ENCODE measurements at places on chromosomes 16 and 17.

GRCh38 chr16:58343562-58343961 is 48.7 kb upstream of the GINS3 start:
- DNase-seq, result no peak

- no peak for DNase-seq
These were observed 4.9 kb downstream of the SRRM2 start for GRCh38 chr16:2757344-2757743.

- no peak for DNase-seq
These were observed 2.7 kb downstream of the LDAF1 start for GRCh38 chr16:21161211-21161610.

DNA sequence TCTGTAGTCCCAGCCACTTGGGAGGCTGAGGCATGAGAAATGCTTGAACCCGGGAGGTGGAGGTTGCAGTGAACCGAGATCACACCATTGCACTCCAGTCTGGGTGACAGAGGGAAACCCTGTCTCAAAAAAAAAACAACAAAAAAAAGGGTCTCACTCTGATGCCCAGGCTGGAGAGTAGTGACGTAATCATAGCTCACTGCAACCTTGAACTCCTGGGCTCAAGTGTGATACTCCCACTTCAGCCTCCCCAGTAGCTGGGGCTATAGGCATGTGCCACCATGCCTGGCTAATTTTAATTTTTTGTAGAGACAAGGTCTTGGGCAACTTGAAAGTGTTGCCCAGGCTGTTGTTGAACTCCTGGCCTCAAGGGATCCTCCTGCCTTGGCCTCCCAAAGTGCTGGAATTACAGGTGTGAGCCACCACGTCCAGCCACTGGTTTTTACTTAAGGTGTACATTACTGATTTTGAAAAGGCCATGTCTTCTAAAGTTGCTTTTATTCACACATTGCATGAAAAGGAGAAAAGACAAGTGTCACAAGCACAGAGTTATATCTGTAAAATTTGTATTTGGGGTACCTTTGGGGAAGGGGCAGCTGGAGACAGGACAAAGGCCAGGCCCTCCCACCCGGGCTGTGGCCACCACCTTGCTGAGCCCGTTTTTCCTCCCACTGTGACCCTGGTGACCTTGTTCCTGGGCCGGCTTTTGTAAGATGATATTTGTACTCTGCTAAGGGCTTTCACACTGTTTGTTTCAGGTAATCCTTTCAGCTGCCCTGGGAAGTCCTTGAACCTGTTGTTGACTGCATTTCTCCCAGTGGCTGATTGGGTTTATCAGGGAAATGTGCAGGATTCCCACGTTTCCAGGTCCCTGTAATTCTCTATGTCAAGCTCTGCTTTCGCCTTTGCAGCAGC is 11.5 kb downstream of the GPT2 start:
- no peak for DNase-seq

DNA sequence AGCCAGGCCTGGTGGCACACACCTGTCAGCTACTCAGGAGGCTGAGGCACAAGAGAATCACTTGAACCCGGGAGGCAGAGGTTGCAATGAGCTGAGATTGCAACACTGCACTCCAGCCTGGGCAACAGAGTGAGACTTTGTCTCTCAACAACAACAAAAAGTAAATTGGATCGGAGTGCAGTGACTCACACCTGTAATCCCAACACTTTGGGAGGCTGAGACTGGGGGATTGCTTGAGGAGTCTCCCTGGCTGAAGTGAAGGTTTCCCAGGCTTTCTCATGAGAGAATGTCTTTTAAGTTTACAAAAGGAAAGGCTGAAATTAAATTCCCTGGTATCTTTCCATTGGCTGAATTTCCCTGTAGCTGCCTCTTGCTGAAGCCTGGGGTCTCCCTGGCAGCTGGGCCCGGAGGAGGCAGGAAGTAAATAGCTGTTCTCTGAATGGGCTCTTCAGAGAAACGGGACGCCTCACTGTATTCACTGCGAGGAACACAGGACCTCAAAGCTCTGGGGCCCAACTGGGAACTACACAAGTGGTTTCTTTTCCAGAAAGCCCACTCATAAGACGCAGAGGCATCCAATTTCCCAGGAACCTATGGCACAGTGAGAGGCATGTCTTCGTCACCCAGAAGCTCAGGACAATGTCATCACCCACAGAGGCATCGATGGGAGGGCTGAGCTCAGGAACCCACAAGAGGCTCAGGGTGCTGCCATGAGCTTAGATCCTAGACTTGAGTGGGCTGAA is 77.4 kb upstream of the SMURF2 start:
- no peak for DNase-seq

- no peak for DNase-seq
These were observed 25.9 kb downstream of the TNRC6A start for GRCh38 chr16:24755201-24755874.

DNA sequence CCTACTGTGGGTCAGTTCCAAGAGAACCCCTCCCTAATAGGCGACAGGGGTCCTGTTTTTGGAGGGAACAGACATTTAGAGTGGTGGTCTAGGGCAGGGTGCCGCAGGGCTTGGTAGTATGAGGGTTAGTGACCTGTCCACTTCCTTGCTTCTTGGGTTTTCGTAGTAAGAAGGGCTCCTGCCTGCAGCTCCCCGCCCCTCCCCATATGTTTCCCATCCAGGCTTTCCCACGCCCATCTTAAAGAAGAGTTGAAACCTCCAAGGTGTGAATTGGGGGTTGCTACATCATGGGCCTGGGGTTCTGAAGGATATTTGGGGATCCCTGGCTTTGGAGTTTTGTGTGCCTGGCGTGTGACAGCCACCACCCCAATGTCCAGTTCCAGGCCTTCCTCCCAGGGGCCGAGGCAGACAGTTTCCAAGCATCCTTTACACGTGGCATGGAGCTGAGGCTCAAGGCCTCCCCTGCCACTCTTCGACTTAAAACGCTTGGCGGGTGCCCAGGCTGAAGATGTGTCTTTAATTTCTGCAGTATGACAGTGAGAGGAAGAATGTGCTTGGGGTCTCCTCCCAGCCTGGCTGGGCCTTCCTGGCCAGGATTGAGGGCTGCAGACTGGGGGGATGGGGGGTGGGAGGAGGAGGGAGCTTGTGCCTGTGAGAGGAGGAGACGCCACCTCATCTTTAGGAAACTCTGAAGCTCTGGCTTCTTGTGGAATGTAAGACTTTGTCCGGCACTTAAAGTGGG is 2.3 kb upstream of the COL1A1 start:
- no peak for DNase-seq

DNA sequence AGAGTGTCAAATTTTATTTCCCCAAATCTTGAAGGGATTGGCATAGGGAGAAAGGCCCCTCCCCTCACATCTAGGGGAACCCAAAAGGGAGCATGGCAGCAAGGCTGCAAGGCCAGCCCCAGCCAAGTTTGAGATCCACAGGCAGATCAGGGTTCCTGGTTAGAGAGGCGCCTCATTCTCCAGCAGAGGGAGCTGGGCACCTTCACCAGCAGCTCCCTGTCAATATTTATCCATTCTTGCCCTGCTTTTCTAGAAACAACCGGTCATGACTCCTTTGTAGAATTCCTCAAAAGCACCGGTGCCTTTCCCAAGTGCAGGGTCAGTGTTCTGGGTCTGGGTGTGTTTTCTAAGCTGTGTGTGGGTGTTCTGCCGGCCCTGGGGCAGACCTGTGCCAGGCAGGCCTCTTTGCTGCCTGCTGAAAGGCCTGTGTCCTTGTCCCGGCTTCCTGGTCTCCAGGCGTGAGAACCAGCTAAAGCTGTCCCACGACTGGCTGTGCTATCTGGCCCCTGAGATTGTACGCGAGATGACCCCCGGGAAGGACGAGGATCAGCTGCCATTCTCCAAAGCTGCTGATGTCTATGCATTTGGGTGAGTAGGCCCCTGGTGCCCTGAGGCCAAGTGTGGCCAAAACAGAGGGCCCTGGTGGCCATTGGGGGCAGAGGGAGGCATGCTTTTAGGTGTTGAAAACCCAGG is 21.2 kb upstream of the LGALS9 start:
- DNase-seq, result no peak

DNA sequence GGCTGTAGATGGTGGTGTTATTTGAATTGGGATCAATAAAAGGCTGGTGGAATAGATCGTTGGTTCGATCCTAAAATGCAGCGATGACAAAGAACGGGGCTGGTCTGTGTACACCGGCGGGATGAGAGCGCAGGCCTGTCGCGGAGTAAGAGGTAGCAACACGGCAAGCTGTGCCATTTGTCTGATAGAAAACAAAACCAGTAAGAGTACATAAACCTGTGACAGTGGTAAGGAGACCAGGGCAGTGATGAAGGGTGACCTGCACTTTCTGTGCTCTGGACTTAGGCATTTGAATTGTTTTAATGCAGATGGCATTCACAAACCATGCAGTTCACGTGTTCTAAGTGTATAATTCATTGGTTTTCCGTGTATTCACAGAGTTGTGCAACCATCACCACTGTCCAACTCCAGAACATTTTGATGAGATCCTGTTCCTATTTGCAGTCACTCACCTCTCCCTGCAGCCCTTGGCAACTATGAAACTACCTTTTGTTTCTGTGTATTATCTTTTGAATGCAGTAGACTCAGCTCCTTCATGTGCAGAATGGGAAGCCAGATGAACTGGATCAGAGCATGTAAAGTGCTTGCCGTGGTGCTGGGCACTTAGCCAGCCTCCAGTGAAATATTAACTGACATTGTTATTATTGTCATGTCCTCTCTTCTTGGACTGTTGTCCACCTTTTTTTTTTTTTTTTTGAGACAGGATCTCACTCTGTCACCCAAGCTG is 286.1 kb downstream of the SNX29 start:
- DNase-seq, result no peak

DNA sequence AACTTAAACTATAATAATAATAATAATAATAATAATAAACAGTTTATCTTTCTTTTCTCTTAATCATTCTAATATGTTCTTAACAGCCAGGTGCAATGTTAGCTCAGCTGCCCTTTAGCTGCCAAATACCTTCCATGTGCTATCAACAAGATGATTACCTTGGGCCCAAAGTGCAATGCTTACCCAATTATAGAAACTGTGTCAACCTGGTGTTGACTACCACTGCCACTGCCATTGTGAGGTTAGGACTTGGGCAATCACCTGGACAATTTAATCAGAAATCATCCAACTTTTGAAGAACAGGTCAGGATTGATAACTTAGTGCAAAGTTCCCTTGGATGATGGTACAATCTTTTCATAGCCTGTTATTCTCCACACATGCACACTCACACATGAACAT is 371.8 kb upstream of the SALL1 start:
- no peak for DNase-seq

DNA sequence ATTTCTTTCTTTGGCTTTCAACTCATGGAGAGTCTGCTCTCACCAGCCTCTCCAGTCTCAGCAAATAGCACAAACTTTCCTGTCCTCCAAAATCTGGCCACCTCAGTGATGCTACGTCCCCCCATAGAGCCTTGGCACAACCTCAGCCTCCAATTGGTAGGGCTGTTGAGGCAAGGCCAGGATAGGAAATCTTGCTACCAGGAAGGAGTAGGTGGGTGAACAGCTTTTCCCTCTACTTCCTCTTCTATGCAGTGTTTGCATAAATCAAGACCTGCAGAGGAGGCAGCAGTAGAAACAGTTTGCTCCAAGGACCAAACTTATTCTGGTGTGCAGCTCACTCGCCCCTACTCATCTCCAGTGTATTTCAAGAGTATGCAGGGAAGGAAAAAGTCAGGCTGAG is 701 bp upstream of the DPEP2 start:
- DNase-seq, result no peak

GRCh38 chr16:12498077-12498476 is 305.6 kb downstream of the CPPED1 start:
- no peak for DNase-seq
